ENCODE measurements at places on chromosomes 3 and 15.

DNA sequence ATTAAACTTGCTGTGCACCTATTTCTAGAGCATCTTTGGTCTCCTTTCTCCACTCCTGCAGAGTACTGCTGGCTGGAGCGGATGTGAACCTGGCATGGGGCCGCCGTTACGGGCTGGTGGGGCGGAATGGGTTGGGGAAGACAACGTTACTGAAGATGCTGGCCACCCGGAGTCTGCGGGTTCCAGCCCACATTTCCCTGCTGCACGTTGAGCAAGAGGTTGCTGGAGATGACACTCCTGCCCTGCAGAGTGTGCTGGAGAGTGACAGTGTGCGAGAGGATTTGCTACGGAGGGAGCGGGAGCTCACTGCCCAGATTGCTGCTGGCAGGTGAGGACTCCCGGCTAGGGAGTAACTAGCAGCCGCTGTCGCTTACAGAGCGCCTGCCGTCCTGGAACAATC lies 2.1 kb downstream of the ABCF3 start:
- DNase-seq = no peak

GRCh38 chr15:90592131-90592881 lies 62.6 kb downstream of the CRTC3 start:
- peak; percentile 62 for DNase-seq

- no peak for DNase-seq
These were observed 78.8 kb upstream of the UBE2E1 start for GRCh38 chr3:23726811-23727548.

DNA sequence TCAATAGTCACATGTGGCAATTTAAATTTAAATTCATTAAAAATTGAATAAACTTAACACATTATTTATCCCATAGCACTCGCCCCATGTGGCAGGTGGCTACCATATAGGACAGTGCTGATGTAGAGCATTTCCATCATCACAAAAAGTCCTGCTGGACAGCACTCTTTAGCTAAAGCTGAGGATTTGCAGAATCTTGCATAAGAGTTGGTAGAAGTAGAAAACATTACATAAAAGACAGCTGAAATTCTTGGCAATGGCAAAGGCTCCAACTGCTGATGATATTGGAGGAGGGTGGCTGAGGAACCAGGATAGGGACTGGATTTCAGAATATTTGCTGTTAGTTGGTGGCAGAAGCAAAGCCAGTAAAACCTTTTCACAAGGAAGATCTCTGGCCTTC lies 230.7 kb upstream of the SATB1 start:
- DNase-seq = no peak

DNA sequence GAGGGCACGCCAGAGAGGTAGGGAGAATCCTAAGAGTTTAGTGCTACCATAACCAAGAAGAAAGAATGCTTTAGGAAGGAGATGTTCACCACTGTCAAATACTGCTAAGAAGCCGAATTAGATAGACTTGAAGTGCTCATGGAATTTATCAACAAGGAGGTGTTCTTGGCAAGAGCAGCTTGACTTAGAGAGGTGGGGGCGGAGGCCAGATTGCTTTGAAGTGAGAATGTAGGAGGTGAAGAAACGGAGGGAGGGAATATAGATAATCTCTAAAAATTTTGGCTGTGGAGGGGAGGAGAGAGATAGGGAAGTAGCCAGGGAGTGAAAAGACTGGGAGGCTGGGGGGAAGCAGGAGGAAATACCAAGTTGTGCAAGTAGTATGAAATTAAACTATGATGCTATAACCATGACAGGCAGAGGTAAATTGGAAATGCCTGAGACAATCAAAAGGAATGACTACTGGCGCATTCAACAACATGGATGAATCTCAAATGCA lies 35.5 kb downstream of the GADL1 start:
- DNase-seq = no peak

DNA sequence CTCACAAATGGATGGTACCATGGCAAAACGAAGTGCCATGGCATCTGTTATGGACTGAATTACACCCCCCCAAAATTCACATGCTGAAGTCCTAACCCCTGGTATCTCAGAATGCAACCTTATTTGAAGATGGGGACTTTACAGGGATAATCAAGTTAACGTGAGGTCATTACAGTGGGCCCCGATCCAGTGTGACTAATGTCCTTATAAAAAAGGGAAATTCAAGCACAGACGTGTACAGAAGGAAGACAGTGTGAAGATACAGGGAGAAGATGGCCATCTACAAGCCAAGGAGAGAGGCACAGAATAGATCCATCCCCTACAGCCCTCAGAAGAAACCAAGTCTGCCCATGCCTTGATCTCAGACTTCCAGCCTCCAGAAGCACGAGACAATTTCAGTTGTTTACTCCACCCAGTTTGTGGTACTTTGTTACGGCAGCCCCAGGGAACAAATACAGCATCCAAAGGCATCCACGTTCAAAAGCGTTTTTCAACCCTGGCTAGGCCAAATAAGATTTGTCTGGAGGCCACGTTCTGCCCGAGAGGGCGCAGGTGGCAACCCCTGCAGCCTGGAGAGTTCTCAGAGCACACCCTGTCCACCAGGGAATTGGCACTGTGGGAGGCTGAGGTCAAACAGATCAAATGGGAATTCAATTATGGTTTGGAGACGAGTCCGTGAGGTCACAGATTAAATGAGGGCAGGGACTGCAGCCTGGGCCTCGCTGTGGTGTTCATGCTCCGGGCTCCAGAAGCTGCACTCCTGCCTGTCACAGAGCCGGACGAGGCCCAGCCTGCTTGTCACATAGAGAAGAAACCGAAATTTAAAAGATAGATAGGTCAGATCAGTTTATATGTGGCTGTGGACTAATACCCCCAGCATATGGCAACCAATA lies 494.8 kb downstream of the SHQ1 start:
- DNase-seq = no peak

DNA sequence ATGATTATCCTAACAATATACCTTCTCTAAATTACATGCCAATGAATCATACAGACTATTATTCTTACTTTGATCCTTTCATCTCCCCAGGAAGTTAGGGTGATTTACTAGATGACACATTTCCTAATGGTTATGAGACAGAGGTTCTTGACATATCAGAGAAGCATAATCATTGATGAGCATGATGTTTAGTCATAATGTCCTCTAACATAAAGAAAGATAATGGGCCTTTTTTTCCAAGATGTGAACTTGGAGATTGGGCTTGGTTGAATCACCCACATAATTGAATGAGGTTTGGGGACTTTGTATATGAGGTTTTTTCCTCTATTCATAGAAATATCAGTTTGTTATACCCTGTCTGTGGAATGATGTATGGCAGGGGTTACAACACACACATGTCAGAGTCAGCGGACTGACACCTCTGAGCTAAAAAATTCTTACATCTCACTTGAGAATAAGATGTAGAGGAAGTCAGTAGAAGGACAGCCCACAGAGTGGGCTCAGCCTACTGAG lies 69.7 kb upstream of the DCBLD2 start:
- DNase-seq = no peak

- DNase-seq = no peak
These were observed 1.3 kb downstream of the ATXN7 start for GRCh38 chr3:63864965-63865327.

Measured in HuH-7 (cell line).